EL (cell line): ENCODE measurements at places on chromosomes 3 and 15.

DNA sequence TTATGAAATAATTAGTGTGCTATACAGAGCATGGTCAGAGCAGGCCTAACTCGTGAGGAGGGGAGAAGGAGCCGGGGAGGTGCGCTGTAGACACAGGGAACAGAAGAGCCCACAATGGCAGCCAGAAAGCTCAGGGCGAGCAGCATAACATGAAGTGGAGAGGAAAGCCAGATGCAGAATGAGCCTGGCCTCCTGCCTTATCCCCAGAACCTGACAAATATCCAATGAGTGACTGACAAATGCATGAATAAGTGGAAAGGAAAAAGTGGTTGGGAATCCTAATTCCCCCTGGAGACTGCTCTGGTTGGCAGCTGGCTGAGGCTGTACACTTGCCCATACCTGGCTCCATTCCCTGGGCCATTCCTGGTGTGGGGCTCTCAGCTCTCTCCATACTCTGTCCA is 9.2 kb upstream of the MST1R start:
- DNase-seq: no peak

GRCh38 chr3:193546129-193546528 is 8.6 kb downstream of the ATP13A4 start:
- no peak for DNase-seq

DNA sequence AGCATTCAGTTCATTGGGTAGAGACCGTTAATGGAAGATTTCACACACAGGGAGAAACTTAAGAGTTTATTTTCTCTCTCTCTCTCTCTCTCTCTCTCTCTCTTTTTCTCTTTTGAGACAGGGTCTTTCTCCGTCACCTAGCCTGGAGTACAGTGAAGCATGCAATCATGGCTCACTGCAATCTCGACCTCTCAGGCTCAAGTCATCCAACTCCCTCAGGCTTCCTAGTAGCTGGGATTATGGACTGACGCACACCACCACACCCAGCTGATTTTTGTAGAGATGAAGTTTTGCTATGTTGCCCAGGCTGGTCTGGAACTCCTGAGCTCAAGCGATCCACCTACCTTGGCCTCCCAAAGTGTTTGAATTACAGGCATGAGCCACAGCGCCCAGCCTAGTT is 1.6 kb downstream of the WDR72 start:
- DNase-seq: no peak

DNA sequence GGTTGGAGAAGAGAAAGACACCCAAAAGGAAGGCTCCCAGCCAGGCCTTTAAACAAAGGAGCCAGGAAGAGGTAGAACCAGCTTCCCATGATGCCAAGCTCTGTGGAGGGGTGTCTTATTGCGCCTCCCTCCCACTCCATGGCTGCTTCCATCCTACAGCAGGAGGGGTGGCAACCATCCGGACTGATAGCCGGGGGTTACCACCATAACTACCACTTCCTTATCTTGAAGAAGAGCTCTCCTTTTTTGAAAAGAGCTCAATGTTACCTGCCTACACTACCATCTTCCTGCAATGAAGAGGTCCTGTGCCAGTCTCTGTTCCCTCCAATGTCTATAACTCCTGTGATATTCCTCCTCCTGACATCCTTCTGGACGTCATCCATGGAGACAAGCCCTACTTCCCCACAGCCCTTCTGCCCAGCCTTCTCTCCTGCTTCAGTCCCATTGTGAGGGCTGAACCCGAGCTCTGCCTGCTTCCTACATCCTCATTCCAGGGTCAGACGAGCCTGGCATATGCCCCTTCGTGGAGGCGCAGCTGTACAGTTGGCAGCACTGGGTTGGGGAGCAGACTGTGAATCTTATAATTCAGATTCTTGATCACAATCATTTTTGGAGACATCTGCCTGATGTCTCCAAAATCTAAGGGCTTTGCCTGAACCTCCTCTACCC is 8.5 kb downstream of the CCDC9B start:
- DNase-seq: no peak

DNA sequence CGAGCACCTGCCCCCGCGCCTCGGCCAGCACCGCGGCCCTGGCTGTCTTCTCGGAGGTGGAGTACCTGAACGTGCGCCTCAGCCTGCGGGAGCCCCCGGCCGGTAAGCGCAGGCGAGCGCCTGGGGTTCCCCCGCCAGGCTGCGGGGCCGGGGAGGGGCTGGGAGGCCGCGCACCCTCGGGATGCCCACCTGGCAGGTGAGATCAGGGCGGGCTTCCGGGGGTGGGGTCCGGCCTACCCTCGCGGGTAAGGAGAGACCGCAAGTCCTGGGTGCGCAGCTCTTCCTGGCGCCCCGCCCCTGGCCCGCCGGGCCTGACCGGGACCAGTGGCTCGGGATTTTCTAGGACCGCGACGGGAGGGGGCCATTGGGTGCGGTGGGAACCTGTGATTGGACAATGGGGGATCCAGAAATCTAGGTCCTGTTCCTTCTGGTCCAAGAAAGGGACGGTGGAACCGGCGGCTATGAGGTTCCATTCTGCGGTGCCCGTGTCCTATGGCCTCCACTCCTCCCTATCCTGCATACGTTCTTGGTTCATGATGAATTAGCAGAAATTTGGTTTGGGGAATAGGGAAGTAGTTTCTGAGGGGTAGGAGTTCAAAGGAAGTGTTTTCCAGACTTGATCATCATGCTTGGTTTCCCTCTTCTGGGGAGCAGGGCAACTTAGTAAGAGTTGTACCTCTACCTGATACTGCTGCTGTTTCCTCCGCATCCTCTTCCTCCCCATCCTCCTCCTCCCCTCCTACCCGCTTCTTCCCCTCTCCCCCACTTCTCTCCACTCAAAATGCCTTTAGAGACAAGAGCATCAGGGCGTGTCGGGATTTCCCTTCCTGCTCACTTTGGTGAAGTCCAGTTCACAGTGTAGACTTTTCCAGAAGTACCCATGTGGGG is 808 bp downstream of the ARRDC4 start:
- peak; percentile 40 for DNase-seq

- DNase-seq: peak; percentile 75
Observed at GRCh38 chr3:52507359-52507758, 12.2 kb downstream of the STAB1 start.

DNA sequence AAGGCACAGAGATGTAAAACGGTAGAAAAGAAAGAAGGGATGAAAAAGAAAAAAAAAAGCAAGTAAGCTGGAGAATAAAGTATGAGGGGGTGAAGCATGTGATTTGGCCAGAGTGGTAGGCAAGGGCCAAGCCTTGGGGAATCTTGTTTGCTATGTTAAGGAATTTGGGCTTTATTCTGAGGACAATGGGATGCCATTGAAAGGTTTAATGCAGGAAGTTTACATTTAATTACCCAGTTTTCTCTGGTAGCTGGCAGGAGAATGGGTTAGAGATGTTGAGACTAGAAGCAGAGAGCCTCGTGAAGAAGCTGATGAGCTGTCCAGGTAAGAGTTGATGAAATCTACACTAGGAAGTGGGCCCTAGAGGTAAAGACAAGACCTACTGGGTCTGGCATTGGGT is 455.9 kb downstream of the PDCD6IP start:
- DNase-seq: no peak

DNA sequence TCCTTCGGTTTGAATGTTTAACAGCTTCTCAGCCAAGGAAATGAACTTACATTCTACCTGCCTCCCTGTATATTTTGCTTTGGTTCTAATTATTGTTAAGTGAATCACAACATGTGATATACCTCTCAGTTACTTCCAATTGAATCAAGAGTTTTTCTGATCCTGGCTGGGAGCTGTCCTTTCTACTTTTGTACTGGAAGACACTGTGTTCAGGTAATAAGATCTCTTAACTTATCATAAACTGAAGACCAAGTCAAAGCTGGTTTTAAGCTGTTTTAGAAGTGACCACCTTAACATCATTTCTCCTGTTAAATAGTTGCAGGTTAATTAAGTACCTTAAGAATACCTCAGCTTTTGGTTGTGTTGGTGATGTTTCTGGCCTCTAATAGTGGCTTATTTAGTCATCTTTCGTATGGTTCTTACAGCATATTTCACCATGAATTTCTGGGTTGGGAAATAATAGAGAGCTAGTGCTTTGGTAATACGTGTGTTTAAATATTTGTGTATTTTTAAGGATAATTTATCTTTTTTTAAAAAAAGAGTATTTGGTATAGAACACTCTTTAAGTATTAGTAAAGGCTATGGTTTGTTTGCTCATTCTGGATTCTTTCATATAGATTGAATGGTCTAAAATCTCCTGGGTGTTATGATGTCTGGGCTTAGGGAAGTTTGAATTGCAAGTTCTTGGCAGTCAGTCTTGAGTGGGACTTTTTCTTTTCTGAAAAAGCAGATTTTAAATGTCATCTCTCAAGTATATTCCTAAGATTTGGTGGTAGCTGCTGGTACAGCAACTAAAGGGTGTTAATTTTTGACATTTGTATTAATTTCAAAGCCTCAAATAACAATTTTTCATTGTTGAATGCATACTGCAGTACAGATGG is 1.6 kb downstream of the RAB8B start:
- DNase-seq: no peak

DNA sequence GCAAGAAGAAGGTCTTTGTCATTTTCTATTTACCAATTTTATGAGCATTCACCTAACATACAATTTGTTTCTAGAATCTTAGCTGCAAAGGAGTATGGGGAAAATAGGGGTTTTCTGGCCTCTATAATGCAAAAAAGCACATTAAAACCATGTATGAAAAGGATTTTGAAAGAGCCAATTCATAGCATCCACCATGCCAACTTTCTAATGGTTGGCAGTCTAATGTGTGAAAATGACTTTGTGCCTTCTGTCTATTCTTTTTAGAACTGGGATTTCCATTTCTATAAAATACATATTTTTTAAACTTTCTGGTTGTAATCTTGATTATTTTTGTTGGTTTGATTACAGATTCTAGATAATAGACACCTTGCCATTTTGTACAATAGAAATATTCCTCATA is 333.7 kb upstream of the CNTN6 start:
- DNase-seq: no peak

GRCh38 chr15:39230205-39230907 is 350.5 kb upstream of the THBS1 start:
- DNase-seq: peak; percentile 53

DNA sequence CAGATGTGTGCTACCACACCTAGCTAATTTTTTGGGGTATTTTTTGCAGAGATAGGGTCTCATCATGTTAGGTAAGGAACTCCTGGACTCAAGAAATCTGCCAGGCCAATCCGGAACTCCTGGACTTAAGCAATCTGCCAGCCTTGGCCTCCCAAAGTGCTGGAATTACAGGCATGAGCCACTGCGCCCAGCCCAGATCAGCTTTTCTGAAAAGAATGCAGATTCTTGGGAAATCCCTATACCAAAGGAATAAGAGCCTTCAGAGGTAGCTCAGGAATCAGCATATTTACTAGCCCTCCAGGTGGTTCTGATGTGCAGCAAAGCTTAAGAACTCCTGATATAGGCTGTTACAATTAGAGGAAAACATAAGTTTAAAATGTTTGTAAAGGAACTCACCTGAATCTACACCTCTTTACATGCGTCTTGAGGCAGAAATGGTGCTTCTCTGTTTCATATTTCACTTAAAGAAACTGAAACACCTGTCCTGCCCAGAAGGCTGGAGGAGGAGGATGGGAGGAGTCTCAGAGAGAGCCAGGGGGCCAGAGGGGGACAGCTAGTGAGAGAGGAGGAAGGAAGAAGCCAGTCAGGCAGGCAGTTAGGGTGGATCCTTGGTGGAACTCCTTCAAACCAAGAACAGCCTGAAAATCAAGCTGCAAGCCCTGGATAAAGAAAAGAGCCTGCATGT is at the start of gene XCR1:
Gene XCR1 (minus strand): TSS at position 463 of the 685 bp plus-strand sequence. CDS start 5,536 bp downstream, outside the sequence.
- DNase-seq: no peak

DNA sequence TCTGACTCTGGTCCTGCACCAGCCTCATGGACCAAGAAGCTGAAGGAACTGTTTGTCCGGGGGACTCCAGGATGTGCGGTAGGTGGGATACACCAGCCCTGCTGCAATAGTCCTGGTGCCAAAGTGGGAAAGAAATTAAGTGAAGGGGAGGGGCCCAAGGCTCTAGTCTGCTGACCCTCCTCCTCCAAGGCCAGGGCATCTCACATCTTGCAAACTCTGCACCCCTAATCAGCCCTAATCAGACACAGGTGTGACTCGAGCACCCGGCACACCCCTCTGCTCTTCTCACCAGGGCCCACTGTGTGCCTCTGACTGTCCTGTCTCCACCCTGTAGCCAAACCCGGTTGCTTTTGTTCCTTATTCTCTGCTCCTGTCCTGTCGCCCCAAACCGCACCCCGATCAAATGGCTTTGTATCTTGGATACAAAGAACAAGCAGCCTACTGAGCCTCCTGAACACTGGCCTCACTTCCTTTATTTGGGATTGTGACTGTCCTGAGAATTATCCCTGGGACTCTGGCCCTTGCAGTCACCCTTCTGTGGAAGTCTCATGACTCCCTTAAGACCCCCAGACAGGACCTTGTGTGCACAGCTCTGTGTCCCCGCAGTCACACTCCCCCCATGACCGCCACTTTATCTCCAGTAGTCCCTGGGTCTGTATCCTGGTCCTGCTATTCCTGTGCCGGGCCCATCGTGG is 26.7 kb upstream of the SLC41A3 start:
- DNase-seq: no peak

DNA sequence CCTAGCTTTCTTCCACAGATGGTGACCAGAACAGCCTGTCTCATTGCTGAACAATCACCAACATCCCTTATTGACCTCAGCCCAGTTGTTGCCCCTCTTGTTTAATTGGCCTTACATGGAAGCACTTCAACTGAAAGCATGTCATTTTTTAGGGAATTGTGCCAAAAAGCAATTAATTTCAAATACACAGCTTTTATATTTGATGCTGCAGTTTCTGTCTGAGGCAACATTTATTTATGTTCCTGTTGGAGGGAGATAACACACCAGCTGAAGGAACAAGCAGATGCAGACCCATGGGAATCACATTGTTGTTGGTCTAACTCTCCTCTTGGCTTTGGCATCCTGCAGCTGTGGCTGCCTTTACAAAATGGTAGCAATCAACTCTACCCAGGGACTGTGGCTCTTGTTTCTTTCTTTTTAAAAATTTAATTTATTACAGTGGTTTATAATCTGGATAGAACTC is 498.1 kb upstream of the RGMA start:
- DNase-seq: no peak

DNA sequence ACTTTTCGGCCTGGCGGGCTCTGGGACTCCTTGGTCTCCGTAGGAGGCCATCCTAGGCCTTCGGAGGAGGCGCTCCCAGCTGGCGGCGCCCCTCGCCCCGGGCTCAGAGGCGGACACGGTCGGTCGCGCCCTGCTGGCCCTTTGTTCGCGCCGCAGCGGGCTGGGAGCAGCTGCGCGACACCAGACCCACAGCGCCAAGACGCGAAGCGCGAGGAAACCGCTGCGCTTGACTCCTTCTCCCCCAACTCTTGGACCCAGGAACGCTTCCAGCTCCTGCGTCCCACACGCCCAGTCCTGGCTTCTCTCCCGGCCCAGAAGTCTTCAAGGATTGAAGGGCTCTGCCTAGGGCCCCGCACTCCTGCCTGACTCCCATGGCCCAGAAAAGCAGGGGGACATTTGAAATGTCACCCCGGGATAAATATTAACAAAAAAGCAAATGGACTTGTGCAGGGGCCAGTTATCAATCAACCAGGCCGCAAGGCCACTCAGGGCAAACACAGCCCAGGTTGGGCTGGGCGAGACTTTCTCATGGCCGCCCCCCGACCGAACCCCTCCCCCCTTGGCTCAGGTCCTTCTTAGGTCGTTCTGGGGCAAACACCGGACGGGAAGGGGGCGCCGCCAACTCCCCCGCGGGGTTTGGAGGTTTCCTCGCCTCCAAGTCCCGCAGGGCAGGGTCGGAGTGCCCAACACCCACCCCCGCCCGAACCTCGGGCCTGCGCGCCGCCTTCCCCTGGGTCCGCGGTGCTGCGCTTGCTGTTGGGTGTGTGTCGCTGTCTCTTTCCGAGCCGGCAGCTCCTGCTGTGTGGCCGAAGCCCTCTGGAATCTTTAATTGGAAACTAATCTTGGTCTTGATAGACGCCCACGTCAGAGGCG is 5.1 kb downstream of the ONECUT1 start:
- no peak for DNase-seq

- DNase-seq: no peak
Observed at GRCh38 chr3:13715167-13715954, 164.5 kb downstream of the WNT7A start.
